ENCODE measurements at places on chromosomes 1 and 21.

DNA sequence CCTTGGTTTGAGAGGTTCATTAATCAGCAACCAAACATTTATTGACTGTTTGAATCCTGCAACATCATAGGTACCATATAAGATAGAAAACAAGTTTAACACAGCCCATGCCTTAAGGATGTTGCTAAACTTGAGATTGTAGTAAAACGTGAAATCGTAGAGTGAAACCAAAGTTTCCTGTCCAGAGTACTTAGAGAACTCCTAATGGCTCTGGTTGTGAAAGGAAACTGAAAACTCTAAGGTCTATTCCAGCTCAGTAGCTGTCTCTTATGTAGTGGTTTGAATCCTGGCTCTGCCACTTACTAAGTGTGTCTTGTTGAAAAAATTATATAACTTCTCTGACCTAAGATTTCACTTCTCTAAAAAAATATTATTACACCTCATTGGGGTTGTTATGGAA lies 310.9 kb downstream of the NTNG1 start:
- DNase-seq, result no peak

- DNase-seq, result no peak
Measured at GRCh38 chr21:35405981-35406380, 356.9 kb upstream of the RUNX1 start.

GRCh38 chr1:77516106-77516505 lies 166.4 kb downstream of the ZZZ3 start:
- DNase-seq, result no peak

DNA sequence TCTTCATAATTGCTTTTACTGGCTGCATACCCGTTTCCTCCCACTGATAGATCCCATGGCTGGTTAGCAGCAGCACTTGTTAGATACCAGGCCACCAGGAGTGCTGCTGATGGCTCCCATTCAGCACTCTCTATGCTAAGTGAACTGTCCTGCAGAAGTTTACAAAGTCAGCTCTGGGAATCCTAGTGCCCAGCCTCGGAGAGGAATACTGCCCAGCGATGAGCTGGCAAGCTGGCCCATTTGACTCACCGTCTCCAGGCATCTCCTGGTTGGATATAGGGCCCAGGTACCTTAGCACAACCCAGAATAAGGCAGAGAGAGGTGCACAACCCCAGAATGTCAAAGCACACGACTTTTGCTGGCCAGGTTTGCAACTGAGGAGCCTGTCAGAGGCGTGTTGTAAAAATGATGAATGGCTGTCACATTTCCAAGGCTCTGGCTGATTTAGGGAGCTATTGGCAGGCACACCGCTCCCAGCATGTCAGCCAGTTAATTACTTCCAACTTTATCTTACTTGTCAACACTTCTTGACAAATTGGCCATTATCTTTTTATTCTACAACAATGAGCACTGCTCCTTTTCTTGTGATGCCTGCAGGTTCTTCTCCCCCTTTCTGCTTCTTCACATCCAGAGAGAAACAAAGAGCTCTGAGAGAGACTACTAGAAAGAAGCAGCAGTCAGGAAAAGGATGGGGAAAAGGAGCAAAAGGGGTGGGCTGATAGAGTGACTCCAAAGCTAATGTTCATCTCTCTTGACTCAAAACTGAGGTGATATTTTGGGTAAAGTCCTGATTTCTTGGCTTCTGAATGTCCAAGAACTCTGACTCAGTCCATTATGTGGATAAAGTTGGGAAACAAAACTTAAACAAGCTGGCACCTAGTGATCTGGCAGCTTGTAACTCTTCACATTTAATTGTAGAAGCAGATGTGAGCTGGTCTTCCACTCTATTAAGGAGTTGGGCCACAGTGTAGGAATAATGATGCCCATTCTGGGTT lies 10.8 kb upstream of the ANGPTL7 start:
- no peak for DNase-seq

DNA sequence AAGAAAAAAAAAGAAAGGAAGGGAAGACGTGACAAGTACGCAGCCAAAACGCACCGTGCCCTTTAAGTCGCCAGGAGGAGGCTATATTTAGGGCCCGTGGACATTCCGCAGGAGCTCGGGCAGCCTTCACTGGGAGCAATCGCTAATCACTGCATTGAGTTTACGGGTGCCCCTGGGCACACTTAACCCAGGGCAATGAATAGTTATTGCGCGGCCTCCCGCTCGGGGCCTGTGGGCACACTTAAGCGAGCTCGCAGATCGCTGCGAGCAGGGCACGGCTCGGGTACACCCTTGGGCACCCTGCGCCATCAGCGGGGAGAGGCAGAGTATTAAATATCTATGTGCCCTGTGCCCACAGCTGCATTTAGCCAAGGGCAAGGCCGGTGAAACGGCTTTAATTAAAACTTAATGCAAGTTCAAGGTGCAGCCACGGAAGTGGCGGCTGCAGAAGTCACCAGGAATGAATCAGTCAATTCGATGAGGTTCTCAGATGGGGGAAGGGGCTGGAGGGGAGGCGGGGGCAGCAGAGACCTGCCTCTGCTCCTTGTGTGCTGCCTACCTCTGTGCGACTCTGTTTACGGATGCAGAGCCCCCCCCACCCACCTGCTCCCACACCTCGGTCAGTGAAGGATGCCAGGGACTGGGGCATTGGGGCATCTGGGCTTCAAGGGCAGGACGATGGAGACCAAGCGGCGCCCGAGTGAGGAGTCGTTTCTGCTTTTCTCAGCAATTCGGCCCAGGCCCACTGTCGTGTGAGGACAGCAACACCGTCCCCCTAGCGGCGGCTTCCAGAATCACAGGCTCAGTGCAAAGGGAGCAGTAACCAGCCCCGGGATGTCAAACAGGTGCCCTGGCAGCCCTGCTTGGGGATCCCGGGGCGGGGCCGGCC lies 51.8 kb upstream of the TARDBP start:
- peak; percentile 66 for DNase-seq

DNA sequence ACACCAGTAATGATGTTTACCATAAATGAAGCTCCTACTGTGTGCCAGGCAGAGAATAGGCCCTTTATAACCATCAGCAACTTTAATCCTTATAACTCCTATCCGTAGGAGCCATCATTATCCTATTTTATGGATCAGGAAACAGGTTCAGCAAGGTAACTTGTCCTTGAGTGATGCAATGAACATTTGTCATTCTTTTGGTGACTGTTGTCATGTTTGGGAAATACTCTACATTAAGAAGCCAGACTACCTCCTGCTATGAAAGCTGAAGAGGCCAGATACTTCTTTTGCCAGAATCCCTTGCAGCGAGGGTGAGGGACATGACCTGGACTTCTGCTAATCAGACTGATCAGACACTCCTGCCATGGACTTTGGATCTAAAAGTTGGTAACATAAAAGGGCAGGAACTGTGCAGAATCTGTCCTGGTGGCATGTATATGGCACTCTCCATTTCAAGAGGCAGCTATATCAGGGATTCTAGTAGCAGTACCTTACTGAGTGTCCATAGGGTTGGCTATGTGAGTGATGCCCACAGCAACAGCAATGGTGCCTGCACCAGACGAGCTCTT lies 33.1 kb upstream of the SRRM1 start:
- no peak for DNase-seq

DNA sequence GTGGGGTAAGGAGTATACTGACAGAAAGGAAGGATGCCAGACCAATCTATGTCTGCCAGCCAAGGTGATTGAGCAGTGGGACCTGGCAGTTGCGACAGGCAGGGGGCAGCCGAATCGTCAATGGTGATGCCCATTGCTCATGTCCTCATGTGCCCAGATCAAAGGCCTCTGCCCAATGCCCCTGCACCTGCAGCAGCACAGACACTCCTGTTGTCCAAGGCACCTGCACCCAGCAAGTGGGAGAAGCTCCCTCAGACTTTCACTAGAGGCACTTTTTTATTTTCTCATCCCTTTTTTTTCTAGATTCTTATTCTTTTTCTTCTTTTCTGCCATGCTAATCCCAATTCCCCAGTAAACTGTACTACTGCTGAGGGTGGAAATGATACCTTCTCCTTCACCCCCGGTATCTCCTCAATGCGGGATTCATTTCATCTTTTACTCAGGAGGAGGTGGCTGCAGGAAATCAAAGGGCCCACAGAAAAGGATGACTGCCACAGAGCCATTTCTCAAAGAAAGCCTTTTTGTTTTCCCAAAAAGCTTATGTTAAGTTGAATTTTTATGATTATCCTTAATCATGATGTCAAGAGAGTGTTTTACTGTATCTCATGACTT lies 332.0 kb downstream of the PAPPA2 start:
- DNase-seq, result no peak

GRCh38 chr1:924656-925560 lies 1.2 kb downstream of the SAMD11 start:
- no peak for DNase-seq

DNA sequence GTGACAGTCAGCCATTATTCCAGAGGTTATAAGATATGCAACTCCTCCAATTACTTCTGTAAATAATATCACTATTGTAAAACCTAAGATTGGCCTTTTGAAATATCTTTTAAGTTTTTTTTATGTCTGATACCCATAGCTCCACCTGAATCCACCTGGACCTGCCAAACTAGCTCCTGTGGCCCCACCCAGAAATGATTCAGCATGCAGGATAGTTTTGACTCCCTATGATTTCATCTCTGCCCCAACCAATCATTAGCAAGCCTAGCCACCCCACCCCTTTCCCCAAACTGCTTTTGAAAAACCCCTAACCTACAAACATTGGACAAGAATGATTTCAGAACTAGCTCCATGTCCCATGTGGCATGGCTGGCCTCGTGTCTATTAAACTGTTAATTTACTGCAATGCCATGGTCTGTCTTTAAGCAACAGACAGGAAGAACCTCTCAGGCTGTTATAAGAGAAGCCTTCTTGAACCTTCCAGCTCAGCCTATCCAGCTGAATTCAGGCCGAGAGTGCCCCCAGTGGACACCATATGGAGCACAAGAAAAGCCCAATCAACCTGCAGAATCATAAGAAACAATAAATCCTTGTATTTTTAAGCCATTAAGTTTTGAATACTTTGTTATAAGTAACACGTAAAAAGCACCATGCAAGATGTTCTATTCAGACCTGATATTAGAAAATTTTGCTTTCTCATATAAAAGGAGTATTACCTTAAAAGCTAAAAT lies 263.0 kb upstream of the ZRANB2 start:
- DNase-seq, result no peak

- no peak for DNase-seq
Measured at GRCh38 chr1:86069757-86070145, 86.8 kb downstream of the COL24A1 start.

DNA sequence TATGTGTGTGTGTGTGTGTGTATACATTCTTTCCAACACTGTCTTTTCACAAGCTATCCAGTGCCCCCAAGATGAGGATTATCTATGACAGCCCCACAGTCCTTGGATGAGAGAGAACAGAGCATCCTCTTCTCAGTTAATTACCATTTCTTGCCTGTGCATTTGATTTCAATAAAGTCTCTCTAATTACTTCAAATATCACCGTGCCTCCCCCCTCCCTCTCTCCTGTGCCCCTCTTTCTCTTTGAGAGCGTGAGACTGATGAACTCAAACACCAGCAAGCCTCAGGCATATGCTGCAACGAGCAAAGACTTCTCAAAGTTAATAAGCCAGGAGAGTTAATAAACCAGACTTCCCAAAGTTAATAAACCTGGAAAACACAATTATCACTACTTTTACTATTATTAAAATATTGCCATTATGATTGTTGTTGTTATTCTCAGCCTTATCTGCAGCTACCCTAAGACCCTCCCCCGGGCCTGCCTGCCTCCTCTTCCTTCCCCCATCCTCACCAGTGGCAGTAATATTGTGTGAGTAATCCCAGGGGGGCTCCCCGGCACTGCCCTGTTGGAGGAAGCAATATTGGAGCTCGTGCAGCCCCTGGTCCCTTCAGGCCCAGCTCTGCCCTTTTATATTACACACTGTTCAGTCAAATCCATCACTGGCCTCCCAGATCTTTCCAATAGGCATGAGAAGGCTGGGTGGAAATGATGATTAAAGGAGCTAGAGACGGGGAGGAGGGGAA lies 30.9 kb downstream of the LMX1A start:
- no peak for DNase-seq

DNA sequence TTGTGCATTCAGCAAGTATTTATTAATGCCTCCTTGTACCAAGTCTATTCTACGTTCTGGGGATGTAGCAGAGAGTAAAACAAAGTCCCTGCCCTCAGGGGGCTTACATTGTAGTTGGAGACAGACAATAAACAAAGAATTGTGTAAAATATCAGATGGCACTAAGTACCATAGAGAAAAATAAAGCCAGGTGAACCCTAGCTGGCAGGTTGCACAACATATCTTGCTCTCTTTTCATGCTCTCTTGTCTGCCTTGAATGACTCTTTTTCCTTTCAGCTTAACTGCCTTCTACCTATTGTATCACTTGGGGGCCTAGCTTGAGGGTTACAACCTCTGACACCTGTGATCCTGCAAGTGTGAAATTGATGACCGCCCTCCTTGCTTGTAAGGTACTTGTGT lies 20.7 kb upstream of the FASLG start:
- DNase-seq, result no peak

- DNase-seq, result no peak
Measured at GRCh38 chr1:183251101-183251958, 65.3 kb downstream of the LAMC2 start.

GRCh38 chr1:11354893-11355553 lies 82.0 kb downstream of the UBIAD1 start:
- no peak for DNase-seq

DNA sequence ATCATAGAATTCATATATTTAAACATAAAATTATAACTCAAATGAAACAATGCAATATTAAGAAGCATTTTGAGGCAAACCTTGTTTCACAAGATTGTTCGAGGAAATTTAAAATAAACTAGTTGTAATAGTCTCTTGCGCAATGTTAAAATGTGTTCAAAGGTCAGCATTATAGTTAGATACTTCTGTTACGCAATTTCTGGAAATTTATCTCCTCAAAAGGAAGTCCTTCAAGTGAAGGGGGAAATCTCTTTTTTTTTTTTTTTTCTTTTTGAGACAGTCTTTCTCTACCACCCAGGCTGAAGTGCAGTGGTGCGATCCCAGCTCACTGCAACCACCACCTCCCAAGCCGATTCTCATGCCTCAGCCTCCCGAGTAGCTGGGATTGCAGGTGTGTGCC lies 52.1 kb downstream of the FMO4 start:
- DNase-seq, result no peak

DNA sequence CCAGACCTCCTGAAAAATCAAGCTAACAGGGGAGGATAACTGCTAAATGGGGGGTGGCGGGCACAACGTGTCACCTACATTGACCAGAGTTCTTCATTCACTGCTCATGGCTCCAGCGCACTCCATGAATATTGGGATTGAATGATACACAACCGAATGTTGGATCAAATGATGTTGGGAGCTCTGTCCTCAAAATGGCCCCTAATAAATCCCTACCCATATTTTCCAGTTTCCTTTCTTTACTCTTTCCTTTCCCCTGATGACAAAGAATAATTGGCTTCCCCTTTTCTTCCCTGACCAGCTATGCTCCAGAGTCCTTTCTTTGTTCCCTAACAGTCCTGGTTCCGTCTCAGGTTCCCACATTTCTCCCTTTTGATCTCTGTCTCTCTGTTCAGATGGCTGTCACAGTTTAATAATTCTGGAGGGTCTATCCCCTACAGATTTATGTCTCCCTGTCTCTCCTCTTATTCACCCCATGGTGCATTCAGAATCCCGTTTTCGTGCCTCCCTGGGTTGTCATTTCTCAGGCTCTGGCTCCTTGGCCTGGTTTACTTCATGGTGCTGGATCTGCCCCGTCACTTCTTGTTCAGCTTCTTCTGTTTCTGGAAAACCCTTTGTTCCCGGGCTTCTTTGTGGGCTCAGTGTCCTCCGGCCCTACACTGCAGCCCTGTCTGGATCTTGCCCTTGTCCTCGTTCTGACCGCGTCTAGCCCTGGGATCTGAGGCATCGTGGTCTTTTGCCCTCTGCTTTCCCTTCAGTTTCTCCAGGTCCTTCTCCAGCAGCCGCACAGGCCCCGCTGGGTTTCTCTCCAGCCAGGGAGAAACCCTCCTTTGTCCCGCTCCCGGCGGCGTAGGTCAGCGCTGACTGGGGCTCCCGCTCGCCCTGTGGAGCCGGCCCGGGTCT lies 78.3 kb downstream of the NDUFS5 start:
- DNase-seq, result no peak

All from activated CD4-positive, alpha-beta T cell treated with anti-CD3 and anti-CD28 coated beads for 1 hour (primary cell).